ENCODE measurements at places on chromosomes 16 and 17.
A peak's percentile ranks its signal among the peaks of the same experiment; 100 is the strongest.

- no peak for DNase-seq
These were observed 73.7 kb downstream of the SREBF1 start for GRCh38 chr17:17763136-17763535.

- DNase-seq, result no peak
These were observed 4.5 kb downstream of the SLC26A11 start for GRCh38 chr17:80224683-80225082.

DNA sequence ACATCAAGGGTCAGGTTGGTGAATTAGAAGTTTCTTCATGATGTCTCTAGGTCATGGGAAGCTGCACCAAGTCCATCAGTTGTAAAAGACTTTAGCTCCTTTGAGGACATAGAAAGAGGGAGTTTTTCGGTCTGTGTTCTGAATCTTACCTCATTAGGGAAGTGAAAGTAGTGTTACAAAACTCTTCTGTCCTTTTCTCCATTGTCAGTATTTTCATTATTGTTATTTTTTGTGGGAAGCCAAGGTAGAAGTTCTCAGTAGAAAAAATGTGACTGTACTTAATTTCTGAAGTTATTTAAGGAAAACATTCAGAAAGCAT lies 24.2 kb downstream of the MAP3K3 start:
- peak; percentile 89 for DNase-seq

- DNase-seq, result peak; percentile 57
These were observed 2.8 kb upstream of the DNAI2 start for GRCh38 chr17:74271281-74271680.

GRCh38 chr17:18084256-18084655 lies 3.5 kb upstream of the DRG2 start:
- DNase-seq, result no peak

DNA sequence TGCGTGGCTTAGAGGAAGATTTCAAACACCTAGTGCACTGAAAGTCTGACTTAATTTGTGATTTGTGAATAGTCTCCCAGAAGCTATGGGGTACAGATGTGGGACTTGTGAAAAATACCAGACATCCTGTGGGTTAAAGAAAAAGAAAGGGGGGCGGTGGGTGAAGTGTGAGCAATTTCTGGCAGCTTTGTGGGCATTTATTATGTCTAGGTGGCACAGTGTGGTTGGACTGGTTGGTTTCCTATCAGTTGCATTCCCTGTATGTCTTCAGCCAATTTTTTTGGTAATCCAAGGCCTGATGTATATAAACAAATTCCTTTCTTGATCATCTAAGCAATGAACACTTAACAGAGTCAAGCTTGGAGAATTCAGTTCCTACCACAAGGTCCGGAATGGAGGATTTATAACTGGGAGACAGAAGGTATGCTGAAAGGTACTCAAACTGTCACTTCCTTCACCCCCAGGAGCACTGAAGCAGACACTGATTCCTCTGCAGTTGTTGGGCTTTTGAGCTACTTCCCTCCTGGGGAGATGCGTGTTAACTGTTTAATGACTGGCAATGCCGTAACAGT lies 211.6 kb downstream of the WWOX start:
- no peak for DNase-seq

DNA sequence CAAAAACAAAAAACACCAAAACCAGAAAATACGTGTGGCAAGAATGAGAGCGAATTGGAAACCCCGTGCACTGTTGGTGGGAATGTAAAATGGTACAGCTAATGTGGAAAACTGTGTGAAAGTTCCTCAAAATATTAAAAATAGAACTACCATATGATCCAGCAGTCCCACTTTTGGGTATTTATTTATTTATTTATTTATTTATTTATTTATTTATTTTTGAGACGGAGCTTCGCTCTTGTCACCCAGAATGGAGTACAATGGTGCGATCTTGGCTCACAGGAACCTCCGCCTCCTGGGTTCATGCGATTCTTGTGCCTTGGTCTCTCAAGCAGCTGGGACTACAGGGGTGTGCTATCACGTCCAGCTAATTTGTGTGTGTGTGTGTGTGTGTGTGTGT lies 29.5 kb upstream of the MAPK3 start:
- DNase-seq, result no peak

GRCh38 chr16:78677181-78677731 lies 577.8 kb downstream of the WWOX start:
- no peak for DNase-seq

- DNase-seq, result peak; percentile 60
These were observed 3.7 kb upstream of the HCRT start for GRCh38 chr17:42188749-42189650.

- no peak for DNase-seq
These were observed 36.9 kb downstream of the ZNF207 start for GRCh38 chr17:32386844-32387243.

- peak; percentile 96 for DNase-seq
These were observed 12.1 kb upstream of the CCL8 start for GRCh38 chr17:34307110-34307509.

DNA sequence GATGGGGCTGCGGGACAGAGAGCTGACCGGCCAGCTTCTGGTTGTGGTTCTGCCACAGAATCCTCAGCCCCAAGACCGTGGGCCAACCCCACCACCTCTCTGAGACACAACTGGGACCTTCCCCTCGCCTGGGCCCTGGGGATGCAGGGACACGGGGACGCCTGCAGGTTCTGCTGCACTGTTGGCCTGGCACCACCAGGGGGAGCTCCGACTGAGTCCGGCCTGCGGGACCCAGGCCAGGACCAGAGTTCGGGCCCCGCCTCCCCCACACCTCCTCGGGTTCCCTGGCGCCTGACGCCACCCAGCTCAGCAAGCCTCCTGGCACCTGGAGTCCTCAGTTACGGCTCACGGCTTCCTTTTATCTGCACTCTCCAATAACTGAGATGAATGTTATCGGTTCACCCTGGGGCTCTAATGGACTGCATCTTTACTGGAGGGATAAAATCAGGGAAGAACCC lies 27.3 kb downstream of the TBC1D16 start:
- DNase-seq, result peak; percentile 58

GRCh38 chr16:81313701-81314602 lies 810 bp upstream of the GAN start:
- no peak for DNase-seq

- DNase-seq, result no peak
These were observed 2.9 kb upstream of the CD7 start for GRCh38 chr17:82320140-82320840.

- DNase-seq, result no peak
These were observed 681 bp upstream of the PLA2G15 start for GRCh38 chr16:68244481-68244902.

DNA sequence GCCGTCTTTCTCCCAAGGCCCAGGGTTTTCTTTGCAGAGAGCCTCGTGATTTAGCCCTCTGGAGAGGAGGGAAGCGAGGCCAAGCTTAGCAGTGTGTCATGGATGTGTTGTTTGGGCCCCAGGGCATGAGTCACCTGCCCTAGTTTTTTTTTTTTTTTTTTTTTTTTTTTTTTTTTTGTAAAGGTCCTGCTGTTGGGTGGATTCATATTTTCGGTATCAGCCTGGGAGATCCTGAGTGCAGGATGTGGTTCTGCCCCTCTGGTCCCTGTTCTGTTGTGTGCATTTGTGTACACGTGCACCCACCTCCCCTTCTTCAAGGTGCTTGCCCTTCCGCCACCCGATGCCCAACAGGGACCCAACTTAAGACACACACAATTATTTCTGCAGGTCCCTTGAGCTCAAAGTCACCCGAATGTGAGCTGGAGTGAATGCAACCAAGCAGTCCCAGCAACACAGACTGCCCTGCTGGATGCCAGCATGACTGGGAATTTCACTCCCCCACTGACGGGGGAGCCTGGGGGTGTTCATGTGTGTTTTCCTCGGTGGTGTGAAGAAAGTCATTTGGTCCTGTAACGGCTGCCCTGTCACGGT lies 265.8 kb upstream of the TNRC6C start:
- peak; percentile 3 for DNase-seq

DNA sequence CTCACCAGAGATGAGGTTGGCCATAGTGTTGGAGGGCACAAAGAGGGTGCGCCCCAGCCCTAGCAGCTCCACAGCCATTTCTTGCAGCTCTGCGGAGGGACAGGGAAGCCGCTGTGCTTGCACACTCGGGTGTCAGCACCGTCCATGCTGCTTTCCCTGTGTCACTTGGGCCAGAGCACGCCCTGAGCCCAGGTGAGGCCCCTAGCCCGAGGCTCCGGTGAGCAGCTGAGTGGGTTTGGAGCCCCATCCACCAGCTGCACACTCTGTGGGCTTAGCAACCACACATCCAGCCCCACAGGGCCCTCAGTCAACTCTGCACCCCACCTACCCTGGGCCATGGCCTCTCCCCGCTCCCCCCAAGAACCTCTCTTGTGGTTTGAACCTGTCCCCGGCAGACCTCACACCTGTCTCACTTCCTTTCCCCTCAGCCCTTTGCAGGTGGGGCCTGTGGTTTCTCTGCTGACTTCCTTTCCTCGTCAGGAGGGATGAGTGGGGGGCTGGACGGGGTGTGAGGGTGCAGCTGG lies 20.7 kb downstream of the TMEM235 start:
- DNase-seq, result no peak

DNA sequence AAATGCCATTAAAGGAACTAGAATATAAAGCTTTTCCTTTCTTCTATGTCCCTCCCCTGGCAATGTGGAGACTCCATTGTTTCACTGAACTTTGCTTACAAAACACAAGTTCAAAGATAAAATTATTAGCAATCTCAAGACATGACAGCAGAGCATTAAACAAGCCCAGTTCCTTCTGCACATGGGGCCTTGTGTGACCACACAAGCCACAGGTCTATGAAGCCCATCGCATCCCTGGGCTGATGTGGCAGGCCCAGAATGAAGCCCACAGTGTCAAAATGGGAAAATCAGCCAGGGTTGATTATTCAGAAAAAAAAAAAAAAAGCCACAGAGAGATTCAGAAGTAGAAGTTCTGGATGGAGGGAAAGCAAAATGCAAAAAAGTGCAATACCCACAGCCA lies 12.9 kb upstream of the SLC39A11 start:
- peak; percentile 28 for DNase-seq

- DNase-seq, result no peak
These were observed 8.9 kb downstream of the COPZ2 start for GRCh38 chr17:48028736-48029135.

DNA sequence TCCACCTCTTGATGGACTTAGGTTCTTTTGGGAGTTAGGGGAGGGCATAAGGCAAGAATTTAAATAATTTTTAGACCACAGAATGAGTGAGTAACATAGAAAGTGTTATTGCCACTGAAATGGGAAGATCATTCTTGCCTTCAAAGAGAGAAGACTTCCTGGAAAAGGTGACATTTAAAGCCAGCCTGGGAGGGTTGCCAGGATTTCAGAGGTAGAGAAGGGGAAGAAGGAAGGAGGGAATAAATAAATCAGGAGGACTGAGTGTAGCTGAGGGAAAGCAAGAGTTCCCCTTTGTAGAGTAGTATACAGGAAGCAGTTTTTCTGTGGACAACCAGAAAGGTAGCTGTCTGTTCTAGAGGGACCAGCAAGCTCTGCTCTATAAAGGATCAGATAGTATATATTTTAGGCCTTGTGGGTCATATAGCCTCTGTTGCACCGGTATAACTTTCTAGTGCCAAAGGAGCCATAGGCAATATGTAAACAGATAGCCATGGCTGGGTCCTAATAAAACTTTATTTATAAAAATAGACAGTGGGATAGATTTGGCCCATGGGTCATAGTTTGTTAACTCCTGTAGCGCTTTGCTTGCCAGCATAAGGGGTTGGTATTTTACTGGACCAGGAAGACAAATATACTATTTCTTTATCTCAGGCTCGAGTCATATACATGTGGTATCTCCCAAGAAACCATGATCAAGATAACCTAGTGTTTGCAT lies 147.2 kb upstream of the CACNG5 start:
- no peak for DNase-seq

GRCh38 chr17:50203604-50204345 lies 2.3 kb upstream of the COL1A1 start:
- DNase-seq, result no peak

- no peak for DNase-seq
These were observed 15.3 kb downstream of the CA7 start for GRCh38 chr16:66859397-66860068.

DNA sequence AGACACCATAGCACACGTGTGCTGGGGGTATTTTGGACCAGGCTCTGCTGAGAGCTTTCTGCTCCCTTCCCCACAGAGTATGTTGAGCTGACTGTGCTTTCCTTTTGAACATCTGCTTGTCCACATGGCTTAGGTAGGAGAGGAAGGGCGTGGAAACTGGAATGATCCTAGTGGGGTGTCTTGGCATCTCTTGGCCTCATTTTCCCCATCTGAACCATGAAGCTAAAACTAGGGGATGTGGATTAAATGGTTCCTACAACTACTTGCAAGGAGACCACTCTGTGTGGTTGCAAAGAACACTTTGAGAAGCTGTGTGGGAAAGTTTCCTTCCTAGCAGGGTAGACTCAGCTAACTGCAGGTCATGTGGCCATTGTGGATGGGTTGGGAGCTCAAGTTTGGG lies 6.7 kb upstream of the NLRC5 start:
- no peak for DNase-seq

GRCh38 chr17:82486231-82487094 lies 27.9 kb downstream of the NARF start:
- no peak for DNase-seq

- DNase-seq, result peak; percentile 96
These were observed 5.8 kb upstream of the C17orf99 start for GRCh38 chr17:78140169-78141051.

GRCh38 chr16:49994006-49994405 lies 31.0 kb upstream of the CNEP1R1 start:
- DNase-seq, result no peak

- DNase-seq, result peak; percentile 97
These were observed 7.0 kb upstream of the MILR1 start for GRCh38 chr17:64441772-64442540.

- no peak for DNase-seq
These were observed 17.2 kb upstream of the RBFOX3 start for GRCh38 chr17:79627766-79628690.

- no peak for DNase-seq
These were observed 31.4 kb downstream of the TEX2 start for GRCh38 chr17:64231567-64232141.

- no peak for DNase-seq
These were observed 545.2 kb upstream of the CDH11 start for GRCh38 chr16:65667011-65667578.

- DNase-seq, result no peak
These were observed 1.2 kb downstream of the MMP15 start for GRCh38 chr16:58026705-58027160.

- DNase-seq, result no peak
These were observed 247.0 kb upstream of the CIBAR2 start for GRCh38 chr16:85359147-85359822.

- no peak for DNase-seq
These were observed 22.6 kb downstream of the EMP2 start for GRCh38 chr16:10557750-10558149.

Measured in inflammatory macrophage treated with lipopolysaccharide for 4 hours (primary cell).